NCI-H1436 (cell line): ENCODE measurements at places on chromosomes 12 and 14.

DNA sequence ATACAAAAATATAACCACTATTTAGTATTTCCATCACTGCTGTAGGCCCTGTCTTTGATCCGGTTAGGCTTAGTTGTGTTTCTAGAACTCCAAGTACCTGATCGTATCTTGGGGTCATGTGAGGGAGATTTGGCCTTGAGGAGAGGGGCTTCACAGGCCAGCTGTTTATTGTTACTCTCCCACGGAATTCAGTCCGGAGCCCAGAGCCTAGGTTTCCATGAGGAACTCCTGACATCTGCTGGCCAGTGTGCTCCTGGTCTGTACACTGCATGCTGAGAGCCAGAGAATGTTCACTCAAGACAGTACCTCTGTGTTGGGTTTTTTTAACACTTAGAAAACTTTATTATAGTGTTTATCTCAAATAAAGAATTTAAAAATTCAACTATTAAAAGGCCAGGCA, 341.0 kb upstream of the TMEM132C start:
- DNase-seq: no peak

DNA sequence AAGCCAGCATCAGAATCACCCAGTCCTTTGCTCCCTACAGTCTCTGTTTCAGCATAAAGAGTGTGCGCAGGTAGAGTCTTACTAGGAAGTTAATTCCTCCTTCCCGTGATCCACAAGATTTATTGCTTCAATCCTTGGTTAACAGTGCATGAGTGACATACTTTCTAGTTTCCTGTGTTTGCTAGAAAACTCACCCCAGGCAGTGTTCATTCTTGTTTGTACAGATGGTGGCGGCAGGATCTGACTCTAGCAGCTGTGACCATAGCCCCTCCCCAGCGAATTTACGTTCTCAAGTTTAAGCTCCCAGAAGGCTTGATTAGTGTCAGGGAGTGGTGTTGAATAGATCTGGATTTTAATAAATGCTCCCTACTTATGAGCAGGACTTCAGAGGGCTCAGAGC, 75.9 kb upstream of the ANO2 start:
- no peak for DNase-seq

- peak; percentile 7 for DNase-seq
These were observed at the start of gene ABHD4 for GRCh38 chr14:22598099-22598895. ABHD4 (plus strand) TSS chr14:22598300; CDS start chr14:22598307, 7 bp downstream.

- no peak for DNase-seq
These were observed 46.9 kb downstream of the ZFYVE21 start for GRCh38 chr14:103762541-103762940.

DNA sequence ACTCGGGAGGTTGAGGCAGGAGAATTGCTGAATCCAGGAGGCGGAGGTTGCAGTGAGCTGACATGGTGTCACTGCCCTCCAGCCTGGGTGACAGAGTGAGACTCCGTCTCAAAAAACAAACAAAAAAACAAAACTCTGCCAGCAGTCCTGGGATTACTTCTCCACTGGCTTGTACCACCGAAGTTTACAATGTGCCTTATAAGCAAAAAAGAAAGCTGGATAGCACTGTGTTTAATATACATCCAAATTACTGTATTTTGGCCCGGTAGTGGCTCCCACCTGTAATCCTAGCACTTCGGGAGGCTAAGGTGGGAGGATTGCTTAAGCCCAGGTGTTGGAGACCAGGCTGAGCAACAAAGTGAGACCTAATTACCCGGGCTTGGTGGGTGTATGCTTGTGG, 16.7 kb downstream of the HOMEZ start:
- DNase-seq: no peak

GRCh38 chr14:64825509-64825908, 54.2 kb downstream of the SPTB start:
- no peak for DNase-seq

GRCh38 chr12:118035190-118036041, 18.9 kb downstream of the RFC5 start:
- no peak for DNase-seq

- DNase-seq: no peak
These were observed 72.2 kb downstream of the FBXW8 start for GRCh38 chr12:116982791-116983411.

GRCh38 chr14:82362452-82362851, 828.8 kb upstream of the SEL1L start:
- DNase-seq: no peak

- DNase-seq: no peak
These were observed 195.9 kb upstream of the GZMB start for GRCh38 chr14:24829862-24830261.

DNA sequence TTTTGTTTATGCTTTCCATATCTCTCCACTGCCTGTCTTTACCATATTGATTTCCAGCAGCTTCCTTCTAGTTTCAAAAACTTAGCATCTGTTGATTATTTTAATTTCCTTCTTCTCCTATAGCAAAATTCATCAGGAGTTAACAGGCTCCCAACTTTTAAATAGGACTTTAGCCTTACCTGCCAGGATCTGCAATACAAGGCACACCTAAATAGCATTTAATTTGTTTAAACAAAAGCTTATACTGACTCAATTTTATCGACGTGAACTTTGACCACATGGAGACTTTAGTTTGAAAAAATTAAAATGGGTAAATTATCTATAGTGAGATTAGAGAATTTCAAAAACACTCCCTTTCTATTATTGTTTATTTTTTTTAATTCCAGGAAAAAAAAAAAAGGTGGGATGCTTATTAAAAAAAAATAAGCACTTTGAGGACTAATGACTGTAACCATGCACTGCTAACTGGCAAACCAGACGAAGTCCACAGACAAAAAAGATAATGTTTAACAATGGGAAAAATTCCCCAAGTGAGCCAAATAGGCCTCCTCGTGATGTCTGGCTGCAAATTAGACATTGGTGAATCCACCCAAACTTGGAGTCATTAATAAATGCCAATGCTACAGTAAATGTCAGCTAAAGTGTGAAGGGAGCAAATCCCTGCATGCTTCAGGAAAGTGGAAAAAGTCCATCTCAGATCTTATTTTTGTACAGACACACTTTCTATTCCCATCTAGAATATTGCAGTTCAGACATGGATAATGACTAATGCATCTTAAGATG, 40.7 kb downstream of the RMST start:
- no peak for DNase-seq

DNA sequence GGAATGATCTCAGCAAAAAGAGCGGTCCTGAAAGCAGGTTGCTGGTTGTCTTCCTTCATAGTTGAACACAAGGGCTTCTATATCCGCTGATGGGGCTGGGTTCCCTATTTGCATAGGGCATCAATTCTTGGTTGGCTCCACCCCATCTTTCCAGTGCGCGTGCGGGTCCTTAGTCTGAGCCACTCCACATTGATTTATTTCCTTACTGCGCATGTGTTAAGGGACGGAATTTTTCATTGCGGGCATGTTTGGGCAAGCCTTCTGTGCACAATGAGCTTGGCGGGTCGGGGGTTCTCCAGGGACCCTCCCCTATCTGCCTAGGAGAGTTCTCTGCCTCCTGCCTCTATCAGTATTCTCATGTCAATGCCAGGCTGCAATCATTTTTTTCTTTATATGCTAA, 21.2 kb upstream of the DLGAP5 start:
- DNase-seq: peak; percentile 62

DNA sequence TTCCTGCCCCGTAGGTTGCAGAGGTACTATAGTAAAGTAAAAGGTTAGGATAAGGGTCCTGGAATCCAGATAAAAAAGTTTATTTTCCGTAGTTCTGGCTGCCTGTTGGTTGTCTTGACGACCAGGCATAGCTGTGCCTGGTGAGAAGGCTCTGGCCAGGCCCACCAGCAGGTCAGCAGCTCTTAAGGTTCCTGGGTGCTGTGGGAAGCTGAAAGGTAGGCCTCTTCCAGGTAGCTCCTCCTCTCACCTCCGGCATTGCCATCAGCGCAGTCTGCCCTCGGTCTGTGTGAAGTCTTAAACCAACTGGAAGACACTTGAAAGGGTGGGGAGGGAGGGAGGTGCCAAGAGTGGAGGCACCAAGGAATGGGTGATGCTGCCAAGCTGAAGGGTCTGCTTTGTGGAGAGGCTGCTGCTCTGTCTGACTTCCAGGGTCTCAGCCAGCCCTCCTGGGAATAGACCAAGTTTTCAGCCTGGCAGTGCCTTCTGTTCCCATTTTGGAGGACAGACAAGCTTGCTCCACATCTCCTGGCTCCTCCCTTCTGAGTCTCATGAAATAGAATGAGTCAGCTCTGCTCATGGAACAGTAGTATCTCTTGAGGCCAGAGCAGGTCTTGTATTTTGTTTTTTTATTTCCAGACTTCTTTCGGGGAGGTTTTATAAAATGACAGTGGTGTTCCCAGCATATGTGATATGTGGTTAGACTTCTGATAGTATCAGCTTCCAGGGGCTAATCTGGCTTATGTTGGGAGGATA, 5.2 kb upstream of the ACADS start:
- no peak for DNase-seq

DNA sequence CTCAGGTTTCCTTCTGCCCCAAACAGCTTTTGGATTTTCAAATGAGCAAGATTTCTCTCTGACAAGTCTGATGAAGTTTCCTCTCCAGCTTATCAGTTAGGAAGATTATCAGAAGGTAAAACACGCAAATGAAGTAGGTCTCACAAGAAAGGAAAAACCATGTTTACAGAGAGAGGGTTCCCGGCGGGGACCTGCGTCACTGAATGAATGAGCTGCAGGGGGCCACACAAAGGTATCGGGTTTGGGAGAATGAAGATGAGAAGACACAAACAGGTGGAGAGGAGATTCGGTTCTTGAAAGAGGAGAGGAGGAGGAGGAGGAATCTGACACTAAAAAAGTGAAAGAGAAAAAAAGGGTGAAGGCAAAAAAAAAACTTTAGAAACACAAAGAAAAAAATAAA, 208.6 kb downstream of the CALM1 start:
- DNase-seq: no peak

- no peak for DNase-seq
These were observed 146.3 kb upstream of the ATF7IP start for GRCh38 chr12:14219156-14219555.

GRCh38 chr12:67456431-67456901, 187.3 kb downstream of the CAND1 start:
- no peak for DNase-seq

- DNase-seq: no peak
These were observed 112.8 kb upstream of the PELI2 start for GRCh38 chr14:56005191-56006053.

GRCh38 chr12:18343708-18344107, 82.4 kb downstream of the PIK3C2G start:
- DNase-seq: no peak
